ENCODE measurements at places on chromosomes 7 and 10.

- no peak for DNase-seq
These were observed 51.2 kb downstream of the PDE1C start for GRCh38 chr7:32018845-32019578.

DNA sequence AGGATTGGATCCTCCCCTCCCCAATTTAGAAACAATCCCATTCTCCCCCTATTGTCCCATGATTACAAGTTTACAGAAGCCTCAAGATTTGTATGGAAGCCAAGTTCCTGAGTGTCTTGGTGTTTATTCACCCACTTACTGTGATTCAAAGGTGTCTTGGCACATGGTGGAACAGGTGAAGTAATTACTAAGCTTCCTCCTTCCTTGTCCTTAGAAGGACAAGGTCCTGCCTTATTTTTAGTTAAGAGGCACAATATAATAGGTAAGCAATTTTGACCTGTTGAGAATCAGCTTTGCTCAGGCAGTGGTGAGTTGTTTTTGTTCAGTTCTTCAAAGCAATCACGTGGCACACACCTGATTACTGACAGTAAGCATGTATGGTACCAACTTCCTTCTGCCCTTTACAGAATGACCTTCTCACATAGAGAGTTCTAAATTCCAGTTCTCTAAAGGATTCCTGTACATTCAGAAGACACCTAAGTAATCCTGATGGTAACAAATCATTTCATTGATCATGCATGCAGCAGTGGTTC lies 60.7 kb upstream of the SLC13A1 start:
- peak; percentile 28 for DNase-seq

- no peak for DNase-seq
These were observed 20.5 kb upstream of the FAM13C start for GRCh38 chr10:59382831-59383295.

DNA sequence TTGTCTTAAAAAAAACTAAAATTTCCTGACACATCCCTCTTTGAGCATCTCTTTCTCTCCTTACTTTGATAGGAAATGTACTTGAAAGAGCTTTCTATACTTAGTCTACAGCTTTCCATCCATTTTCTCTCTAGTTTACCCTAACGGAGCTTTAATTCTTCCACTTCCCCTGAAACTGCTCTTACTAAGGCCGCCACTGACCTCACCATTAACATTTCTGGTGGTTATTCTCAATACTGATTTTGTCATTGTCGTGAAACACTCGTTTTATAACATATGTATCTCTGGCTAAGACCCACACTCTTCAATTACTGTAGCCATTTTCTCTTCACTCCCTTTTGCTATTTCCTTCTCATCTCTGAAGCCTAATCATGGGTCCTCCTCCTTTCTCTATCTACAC lies 262.0 kb upstream of the FERD3L start:
- no peak for DNase-seq

- no peak for DNase-seq
These were observed 145.2 kb downstream of the DNAJB6 start for GRCh38 chr7:157482025-157482424.

DNA sequence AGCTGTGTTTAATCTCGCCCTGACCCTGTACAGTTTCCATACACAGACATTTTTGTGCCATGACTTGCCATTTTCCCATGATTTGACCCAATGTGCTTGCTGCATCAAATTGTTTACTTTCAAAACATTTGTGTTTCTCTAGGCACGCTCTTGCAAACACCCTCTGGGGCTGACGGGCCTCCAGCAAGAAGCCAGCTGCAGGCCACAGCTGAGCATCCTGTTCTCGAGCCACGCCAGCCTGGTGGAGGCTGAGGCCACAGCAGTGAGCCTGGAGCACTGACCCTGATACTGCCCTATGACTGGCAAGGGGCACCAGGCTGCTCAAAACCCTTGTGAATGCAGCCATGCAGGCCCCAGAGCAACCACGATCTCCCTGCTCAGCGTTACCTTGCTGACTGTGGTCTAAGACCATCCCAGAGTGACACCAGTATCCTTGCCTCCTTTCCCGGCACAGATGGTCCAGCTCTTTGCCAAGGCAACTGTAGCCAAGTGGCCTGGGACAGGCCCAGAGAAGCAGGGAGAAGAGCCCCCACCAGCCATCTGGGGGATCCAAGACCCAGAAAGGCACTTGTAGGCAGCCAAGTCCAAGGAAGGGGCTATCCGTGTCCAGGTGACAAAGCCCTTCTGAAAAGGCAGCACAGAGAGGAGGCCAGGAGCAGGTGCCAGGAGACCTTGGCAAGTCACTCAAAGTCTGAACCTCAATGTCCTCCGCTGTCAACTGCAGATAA lies 78.5 kb downstream of the OAT start:
- DNase-seq: no peak

DNA sequence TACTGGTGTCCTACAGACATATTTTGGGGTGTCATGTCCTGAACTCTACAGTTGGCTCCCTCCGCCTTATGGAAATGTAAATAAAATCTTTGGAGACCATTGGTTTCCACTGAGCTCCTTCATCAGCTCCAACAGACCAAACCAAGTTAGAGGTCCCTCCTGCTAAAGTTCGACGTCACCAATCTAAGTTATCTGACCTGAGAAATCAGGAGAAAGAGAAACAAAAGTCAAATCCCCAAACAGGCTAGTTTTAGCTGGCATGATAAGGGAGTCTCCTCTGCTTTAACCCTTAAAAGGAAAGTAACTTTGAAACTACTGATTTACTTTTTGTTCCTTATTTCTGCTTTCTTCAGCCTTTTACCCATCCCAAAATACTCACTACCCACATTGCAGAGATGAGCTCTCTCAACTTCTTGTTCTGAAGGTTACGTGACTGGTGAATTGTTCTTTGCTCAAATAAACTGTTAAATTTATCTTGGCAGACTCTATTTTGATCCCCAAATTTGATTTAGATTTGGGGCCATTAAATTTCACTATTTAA lies 39.9 kb downstream of the AVL9 start:
- DNase-seq: no peak

- DNase-seq: no peak
These were observed 849.1 kb upstream of the AUTS2 start for GRCh38 chr7:68748934-68749900.

GRCh38 chr10:132634241-132634946 lies 96.8 kb downstream of the INPP5A start:
- no peak for DNase-seq

GRCh38 chr7:122535086-122535485 lies 163.8 kb downstream of the RNF133 start:
- no peak for DNase-seq

GRCh38 chr10:119301397-119301796 lies 94.0 kb downstream of the GRK5 start:
- DNase-seq: no peak

GRCh38 chr10:128530301-128530700 lies 404.1 kb upstream of the MKI67 start:
- DNase-seq: peak; percentile 25

DNA sequence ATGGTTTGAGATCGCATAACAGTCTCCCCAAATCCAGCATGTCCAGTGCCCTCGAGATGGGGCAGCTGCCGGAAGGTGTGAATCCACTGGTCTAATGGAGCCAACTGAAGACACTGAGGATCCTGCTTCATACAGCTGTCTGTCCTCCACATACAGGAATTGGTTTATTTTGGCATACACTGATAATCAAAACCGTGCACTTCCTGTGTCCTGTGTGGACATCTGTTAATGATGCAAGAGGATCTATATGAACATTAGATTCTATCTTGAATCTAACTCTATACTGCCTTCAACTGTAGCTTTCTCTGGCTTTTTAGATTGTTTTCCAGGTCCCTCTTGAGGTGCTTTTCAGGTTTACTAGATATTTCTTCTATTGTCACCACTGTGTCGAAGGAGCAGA lies 3.0 kb upstream of the JAZF1 start:
- DNase-seq: no peak

DNA sequence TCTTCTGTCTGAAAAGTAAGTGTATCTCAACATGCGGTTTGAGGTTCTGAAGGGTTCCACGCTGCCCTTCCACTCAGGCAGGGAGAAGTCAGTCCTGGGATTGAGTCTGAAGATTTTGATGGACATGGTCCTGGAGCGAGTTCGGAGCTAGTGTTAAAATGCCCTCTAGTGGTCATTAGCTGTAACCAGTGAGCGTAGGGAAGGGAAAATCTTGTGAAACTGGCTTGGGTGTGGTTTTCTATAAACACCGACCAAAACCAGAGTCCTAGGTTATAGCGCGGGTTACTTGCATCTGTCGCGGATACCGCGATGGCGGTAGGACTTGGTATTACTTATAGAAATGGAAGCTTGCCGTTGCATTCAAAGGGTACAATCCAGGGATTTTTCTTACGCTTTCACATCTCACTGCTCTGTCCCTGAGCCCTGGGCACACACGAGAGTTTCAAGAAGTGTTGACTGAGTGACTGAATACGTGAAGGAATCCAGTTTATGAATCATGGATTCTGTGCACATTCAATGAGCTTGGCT lies 348.2 kb upstream of the C7orf33 start:
- DNase-seq: peak; percentile 90

DNA sequence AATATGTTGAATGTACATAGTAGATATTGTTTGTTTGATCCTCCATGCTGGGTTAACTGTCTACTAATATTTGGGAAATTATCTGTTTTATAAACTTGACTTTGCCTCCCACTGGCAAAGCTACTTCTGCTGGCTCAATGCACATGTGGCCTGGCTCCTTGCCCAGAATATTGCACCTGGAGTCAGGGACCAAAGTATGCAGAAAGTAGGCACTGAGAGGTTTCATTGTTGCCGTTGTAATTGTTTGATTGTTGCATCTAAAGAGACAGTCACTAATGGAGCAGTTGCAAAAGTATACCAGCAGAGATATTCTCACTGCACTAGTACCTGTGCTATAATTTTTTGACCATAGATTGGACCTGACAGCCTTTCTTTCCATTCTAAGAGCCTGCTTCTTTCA lies 137.8 kb upstream of the CNTNAP2 start:
- DNase-seq: no peak

DNA sequence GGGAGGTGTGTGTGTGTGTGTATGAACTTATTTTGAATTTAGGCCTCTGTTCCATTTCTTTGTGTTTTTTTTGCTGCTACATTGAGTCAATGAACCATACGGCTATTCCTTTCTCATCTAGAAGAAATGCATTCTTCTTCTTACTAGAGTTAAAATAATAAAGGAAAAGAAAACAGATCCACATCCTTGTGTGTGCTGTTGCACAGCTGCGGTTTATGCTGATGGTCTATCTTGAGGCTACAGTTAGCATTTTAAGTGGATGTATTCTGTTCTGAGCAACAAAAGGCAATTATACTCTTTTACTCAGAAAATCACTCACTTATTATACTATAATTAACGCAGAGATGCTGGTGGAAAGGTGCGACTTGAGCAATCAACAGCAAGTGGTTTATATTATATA lies 615.0 kb upstream of the MBL2 start:
- DNase-seq: no peak

DNA sequence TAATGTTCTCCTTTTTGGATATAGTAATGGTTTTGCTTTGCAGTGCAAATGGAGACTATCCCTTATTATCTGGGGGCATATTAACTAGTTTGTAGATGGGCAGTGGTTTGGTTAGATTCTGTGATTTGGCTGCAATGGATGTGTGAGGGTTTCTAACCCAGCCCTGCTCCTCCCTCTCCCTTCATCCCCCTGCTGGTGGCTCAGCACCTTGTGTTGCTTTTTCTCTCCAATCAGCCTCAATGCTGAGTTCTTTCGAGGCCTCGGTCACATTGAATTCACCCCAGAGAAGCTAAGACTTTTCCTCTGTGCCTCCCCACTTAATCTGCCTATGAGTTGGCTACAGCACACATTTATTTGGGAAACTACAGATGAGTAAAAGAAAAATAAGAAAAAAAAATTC lies 120.0 kb downstream of the MALRD1 start:
- no peak for DNase-seq

GRCh38 chr10:110226926-110227641 lies 19.7 kb downstream of the MXI1 start:
- no peak for DNase-seq

DNA sequence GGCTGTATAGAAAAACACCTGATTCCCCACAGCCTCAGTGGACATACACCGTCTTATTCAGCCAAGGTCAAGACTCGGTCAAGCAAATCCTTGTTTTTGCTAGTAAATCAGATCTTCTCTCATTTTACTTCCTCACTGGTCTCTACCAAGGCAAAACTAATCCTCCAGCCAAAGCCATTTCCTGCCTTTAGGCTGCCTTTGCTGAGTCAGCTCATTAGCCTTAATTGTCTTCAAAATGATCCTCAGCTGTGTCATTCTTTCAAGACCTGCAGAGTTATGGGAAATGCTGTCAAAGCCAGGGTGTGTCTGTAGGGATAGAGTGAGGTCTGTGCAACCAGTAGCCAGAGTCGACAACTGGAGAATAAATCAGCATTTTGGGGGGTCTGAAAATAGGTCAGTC lies 107.2 kb upstream of the FAM180A start:
- DNase-seq: peak; percentile 84

DNA sequence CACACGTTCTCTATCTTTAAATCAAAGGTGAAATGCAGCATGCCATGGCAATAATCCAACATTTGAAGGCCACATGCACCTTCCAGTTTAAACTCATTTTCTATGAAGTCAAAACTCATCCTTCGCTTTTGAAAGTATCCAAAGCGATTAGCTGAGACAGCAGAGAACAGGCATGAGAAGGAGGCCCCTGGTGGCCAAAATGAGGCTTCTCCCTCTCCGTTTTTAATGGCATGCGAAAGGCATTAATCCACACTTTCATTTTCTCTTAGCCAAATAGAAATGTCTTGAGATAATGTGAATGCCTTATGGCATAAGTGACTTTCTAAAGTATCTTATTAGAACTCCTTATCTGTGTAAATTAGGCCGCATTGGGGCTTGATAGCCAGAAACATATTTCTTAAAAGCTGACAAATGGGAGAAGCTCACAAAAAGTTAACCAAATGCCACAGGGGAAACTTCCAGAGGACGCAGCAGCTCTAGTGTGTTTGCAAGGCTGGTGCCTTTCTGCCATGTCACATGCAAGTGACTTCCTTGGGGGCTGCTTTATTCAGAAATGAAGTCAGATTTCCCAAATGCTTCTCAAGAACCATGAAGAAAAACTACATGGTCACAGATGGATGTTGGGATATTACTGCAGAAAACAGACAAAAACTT lies 1189.6 kb downstream of the SORCS1 start:
- peak; percentile 11 for DNase-seq
